Stimulated activated CD4-positive, alpha-beta T cell treated with anti-CD3 and anti-CD28 coated beads, Interleukin-1b, Interleukin-23, amount 100 ng/mL, for 4 hours (primary cell): ENCODE measurements at places on chromosomes 2 and 18.

GRCh38 chr2:181991171-181991885, 5.7 kb downstream of the PPP1R1C start:
- DNase-seq: no peak

DNA sequence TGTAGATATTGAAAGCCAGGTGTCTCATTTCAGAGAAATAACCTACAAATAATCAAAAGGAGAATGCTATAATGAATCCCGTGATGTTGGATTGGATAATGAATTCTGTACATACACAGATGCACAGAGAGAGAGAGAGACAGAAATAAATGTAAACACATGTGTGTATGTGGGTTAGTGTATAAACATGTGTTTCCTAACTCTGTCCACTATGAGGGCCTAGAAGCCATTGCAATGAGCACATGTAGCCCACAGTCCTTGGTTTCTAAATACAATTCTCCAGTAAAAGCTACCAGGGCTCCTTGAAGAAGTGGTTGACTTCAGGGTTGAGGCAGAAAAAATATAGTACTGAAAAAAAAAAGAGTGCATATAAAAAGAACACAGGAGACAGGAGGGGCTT, 109.5 kb downstream of the INHBB start:
- no peak for DNase-seq

- no peak for DNase-seq
These were observed 91.5 kb upstream of the TWSG1 start for GRCh38 chr18:9243029-9243428.

GRCh38 chr18:74450626-74451025, 6.5 kb downstream of the DIPK1C start:
- DNase-seq: no peak

DNA sequence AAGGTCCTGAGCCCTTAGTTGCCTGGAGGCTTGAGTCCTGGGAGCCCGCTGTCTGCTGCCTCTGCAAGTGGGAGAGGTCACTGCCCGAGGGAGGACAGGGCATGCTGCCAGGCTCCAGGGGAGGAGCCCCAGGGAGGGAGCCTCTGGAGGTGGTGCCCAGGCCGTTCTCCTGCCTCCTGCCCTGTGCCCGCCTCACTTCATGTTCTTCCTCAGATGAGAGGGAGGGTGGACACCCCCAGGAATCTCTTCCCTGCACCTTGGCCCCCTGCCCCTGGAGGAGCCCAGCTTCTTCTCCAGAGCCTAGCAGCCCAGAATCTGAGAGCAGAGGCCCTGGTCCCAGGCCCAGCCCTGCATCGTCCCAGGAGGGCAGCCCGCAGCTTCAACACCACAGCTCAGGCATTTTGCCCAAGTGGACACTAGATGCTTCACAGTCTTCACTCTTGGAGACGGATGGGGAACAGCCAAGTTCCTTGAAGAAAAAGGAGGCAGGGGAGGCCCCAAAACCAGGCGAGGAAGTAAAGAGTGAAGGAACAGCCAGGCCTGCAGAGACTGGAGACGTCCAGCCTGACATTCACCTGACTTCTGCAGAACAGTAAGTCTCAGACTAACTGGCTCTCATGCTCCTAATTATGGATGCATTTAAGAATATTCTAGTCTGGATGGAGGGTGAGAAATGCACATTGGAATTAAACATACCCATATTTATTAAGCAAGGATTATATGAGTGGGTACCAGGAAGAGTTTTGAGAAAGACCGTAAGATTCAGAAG, 12.1 kb downstream of the PSD4 start:
- no peak for DNase-seq

DNA sequence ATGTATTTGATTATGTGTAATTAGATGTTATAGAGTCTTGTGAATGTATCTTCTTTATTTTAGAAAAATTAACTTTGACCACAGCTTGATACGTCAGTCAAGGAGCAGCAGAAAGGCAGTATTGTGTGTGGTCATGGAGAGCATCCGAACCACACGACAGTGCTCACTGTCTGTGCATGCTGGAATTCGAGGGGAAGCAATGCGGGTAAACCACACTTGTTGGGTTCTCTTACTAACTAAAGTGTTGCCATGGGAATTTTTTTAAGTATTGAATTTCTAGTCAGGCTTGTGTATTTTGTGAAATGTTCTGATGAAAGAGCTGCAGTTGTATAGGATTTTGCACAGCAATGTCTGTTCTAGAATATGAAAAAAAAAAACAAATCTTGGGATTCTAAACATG, 4.8 kb downstream of the PJVK start:
- DNase-seq: no peak

GRCh38 chr2:219344751-219345430, 12.3 kb upstream of the RESP18 start:
- DNase-seq: no peak

- peak; percentile 7 for DNase-seq
These were observed 24.4 kb downstream of the ZNF892 start for GRCh38 chr2:95231723-95232122.

DNA sequence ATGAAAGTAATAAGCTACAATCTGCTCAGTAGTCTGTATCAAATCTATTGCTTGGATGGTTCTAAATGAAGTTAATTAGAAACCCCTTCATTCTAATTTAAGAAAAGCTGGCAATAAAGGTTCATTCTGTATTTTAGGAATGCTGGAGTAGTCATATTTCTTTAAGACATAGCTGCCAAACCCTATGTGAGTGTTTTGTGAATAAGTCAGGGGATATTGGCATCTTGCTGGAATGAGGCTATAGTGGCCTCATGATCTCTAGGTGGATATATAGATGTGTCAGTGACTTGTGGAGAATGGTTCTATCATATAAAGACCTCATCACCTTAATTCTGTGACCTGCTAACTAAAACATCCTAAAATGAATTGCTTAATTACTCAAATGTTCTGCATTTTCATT, 196.3 kb downstream of the PDE1A start:
- DNase-seq: no peak

- no peak for DNase-seq
These were observed 22.6 kb downstream of the CROCC2 start for GRCh38 chr2:240928476-240929363.

GRCh38 chr18:8617907-8618306, 8.7 kb downstream of the RAB12 start:
- no peak for DNase-seq

- no peak for DNase-seq
These were observed 3.1 kb downstream of the ATOH8 start for GRCh38 chr2:85756822-85757435.

- no peak for DNase-seq
These were observed 64.0 kb downstream of the PMS1 start for GRCh38 chr2:189848276-189848675.

DNA sequence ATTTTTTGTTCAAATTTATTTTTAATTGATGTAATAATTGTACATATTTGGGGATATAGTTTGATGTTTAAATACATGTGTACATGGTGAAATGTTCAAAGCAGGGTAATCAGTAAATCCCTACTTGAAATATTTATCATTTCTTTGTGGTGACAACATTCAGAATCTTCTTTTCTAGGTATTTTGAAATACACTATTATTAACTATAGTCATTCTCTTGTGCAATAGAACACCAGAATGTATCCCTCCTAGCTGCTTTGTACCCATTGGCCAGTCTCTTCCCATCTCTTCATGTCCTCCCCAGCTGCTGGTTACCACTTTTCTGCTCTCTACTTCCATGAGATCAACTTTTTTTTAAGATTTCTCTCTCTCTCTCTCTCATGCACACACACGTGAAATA, 126.5 kb downstream of the ZNF407 start:
- no peak for DNase-seq

- DNase-seq: no peak
These were observed 1.3 kb downstream of the CYP27C1 start for GRCh38 chr2:127218812-127219170.

DNA sequence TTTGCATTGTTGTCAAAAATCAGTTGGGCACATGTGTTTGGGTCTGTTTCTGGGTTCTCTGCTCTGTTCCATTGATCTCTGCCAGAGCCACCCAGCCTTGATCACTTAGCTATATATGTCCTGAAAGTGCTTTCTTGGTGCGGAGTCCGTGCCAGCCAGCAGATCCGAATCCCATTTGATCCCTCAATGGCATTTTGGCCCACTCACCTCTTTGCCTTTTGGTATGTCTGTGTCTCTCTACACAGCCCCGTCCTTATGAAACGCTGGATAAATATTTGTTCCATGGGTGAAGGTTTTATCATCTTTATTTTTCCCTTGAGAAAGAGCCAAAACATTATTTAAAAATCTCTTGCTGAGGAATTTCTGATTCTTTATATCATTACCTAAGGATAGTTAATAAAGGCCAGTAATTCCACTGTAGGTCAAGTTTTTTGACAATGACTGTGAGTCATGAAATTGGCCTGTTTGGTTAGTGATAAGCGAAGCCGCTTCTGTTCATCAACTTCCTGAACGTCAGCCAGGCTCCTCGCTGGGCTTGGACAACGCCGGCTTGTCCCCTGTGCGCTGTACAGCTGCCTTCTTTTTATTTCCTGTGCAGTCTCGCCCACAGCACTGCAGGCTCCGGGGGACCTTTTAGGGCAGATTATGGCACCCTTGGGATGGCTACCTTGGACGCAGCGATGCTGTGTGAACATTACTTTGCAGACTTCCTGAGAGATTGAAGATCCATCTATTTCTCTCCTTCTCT, 24.9 kb downstream of the MTCL1 start:
- DNase-seq: no peak

- DNase-seq: no peak
These were observed 13.4 kb upstream of the KCTD1 start for GRCh38 chr18:26561769-26562168.

DNA sequence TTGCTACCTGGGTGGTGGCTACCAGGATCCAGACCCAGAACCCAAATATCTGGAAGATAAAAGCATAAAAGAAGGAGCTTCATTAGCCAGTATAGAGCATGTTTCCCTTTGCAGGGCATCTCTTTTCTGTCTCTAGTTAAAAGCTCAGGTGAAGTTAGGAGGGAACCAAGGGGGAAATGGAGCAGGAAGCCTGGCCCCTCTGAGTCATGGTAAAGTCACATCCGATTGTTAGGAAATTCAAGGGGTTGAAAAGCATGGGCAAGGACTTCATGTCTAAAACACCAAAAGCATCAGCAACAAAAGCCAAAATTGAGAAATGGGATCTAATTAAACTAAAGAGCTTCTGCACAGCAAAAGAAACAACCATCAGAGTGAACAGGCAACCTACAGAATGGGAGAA, 126.9 kb downstream of the RPIA start:
- no peak for DNase-seq

- no peak for DNase-seq
These were observed 32.1 kb downstream of the RPRD1A start for GRCh38 chr18:36035253-36035652.

DNA sequence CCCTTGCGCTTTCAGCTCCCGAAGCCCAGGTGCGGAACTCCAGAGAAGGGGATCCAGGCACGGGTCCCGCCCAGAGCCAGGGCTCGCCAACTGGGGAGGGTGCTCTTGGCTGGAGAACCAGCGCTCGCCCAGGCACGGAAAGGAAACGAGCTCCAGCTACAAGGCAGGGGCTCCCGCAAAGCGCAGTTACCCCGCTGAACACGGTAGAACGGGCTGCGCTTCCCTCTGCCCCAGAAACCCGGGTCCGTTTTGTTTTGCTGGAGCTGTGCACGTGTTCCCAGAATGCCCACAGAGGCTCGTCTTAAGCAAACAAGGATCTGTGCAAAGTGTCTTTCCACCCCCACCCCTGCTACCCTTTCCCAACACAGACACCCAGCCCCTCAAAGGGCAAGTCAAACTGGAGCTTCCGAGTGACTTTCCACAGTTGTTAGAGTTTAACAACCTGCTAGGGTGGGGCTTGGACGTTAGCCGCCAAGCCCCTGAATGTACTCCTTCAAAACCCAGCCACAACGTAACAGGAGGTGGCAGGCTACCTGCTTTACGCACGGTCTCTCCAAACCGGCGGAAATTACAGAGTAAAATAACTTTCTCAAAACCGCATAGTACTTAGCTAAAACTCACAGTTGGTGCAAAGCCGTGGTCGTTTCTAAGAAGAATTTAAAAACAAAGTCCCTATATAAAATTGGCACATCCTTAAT, 775 bp downstream of the RNF125 start:
- peak; percentile 27 for DNase-seq

DNA sequence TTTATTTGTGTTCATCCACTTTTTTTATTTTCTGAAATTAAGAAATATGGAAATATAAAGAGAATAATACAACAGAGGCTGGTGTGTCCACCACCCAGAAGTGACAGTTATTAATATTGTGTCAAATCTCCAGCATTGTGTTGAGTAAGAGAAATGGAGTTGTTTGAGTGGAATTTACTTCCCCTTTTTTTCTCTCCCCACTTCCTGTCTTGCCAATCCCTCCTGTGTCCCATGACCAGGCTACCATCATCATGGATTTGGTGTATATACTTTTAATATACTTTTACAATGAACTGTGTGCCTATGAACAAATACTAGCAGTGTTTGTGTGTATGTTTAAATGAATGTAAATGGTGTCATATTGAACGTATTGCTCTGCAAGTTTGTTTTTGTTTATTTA, 276.9 kb upstream of the SKOR2 start:
- DNase-seq: no peak

- DNase-seq: no peak
These were observed 4.4 kb upstream of the ALS2 start for GRCh38 chr2:201785135-201785534.
